ENCODE measurements at places on chromosomes 16 and 17.

GRCh38 chr16:79794941-79795340 lies 194.4 kb upstream of the MAF start:
- DNase-seq, result no peak

- no peak for DNase-seq
Observed at GRCh38 chr16:84687715-84688114, 12.1 kb upstream of the USP10 start.

DNA sequence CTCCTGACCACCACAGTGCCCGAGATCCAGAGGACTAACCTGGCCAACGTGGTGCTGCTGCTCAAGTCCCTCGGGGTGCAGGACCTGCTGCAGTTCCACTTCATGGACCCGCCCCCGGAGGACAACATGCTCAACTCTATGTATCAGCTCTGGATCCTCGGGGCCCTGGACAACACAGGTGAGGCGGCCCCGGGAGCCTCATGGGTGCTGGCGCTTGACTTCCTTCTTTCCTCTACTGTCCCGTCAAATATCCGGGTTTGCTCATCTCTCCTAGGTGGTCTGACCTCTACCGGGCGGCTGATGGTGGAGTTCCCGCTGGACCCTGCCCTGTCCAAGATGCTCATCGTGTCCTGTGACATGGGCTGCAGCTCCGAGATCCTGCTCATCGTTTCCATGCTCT lies 13.7 kb downstream of the DHX38 start:
- DNase-seq, result no peak

- DNase-seq, result no peak
Observed at GRCh38 chr17:16911141-16911937, 60.6 kb downstream of the TNFRSF13B start.

GRCh38 chr17:27322026-27322425 lies 28.1 kb downstream of the WSB1 start:
- no peak for DNase-seq

- no peak for DNase-seq
Observed at GRCh38 chr17:6327007-6327406, 107.9 kb downstream of the AIPL1 start.

DNA sequence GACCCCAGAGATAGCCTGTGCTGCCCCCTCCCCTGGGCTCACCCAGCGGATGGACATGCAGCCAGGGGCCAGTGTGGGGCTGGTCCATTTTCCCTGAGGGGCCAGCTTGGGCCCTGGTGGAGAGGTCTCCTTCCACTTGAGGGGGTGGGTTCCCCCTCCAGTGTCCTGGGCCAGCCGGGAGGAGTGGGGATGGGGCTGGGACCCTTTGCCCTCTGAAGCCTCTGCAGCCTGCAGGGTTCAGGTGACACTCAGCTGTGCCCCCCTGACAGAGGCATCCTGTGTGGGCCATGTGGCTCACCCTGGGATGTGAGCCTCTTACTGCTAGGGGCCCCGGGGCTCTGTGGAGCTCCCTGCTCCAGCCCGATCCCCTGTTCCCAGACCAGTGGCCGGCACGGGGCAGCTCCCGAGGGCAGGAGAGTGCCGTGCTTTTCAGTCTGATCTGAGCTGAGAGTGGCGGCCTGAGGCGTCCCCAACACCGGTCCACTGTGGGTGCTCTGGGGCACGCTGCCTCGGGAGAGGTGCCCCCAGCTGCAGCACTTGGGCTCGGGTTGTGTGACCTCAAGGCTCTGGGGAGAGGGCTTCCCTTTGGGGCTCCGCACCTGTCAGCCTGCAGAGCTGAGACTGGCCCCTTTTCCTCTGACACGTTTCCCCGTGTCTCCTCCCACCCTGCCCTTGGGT lies 439 bp upstream of the GNG13 start:
- DNase-seq, result no peak

DNA sequence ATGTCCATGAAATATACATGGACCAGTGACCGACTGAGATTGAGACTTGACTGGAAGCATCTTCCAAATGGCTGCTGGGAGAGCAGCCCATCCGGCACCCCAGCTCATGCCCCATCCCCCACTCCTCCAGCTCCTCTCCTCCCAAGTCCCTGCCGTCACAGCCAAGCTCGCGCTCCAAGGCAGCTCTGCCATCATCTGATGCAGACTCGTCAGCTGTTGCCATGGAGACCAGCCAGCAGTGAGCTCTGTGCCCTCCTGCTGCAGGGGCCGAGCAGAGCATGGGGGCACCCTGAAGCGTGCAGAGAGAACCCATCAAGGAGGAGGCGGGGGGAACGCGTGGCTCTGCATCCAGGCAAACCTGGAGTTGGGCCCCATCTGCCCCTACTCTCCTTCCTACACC lies 74.5 kb upstream of the TNRC6C start:
- no peak for DNase-seq

GRCh38 chr17:8073627-8074484 lies 13.7 kb downstream of the ALOX12B start:
- DNase-seq, result peak; percentile 67

DNA sequence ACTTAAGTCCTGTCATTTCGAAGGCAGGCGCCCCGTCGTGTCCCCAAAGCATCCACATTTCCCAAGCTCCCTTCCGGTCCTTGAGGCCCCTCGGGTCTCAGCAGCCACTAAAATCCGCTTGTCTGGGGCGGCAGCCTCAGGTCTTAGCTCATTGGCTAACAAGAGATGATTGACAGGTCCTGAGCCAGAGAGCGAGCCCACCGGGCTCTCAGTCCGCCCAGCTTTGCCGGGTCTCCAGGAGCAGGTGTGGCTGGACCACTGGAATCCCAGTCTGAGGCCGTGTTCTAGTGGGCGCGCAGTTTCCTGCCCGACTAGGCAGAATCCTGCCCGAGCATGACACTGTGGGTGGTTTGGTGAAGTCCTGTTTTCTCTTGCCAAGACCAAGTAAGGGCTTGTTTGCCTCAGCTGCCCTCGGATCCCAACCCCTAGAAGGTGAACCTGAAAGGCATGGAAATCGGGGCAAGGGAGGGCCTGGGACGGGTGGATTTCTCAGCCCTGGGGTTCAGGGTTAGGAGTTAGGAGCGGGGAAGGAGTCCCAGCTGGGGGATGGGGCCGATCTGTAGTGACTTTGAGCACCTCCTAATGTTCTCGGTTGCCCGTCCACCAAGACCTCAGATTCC lies 42.8 kb downstream of the MRC2 start:
- no peak for DNase-seq

- no peak for DNase-seq
Observed at GRCh38 chr17:38861399-38861843, 7.9 kb upstream of the RPL23 start.

DNA sequence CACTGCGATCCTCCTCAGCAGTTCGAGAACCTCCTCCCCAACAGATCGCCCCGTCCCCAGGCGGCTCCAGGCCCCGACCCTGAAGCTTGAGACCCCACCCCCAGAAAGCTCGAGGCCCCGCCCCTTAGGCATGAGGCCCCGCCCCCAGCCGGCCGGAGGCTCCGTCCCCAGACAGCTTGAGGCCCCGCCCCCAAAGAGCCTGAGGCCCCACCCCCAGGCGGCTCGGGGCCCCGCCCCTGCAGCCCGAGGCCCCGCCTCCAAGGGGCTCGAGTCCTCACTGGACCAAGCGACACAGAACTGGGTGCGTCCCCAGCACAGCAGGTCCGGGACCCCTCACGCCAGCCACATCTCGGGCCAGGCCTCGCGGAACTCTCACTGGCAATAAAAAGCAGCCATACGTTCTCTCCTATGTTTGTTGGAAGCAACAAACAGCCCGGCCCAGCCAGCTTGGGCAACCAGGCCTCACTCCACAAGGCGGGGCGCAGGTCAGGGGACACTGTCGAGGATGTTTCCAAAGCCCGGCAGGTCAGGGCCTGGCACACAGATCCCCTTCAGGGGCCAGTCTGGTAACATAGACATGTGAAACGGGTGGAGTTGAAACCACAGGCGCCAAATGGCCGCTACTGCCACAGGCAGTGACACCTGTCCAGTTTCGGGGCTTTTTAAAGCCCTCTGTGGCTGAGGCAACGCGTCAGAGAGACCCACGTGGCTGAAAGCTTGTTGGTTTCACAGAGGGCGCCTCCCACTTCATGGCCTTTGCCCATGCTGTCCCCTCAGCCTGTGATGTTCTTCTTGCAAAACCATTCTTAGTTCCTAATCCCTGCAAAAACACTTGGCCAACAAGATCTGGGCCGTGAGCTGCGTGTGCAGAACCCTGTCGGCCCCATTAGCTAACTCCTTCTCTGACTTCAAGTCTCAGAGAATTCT lies 224.2 kb downstream of the PARN start:
- no peak for DNase-seq

- DNase-seq, result peak; percentile 44
Observed at GRCh38 chr17:46266656-46267544, 28.0 kb upstream of the LRRC37A start.

Measured in activated CD8-positive, alpha-beta memory T cell treated with anti-CD3 and anti-CD28 coated beads for 1 hour (primary cell).